Nasal cavity respiratory epithelium epithelial cell of viscerocranial mucosa (primary cell): ENCODE measurements at places on chromosomes 4 and X. TPM values are rescaled to one million over a fixed set of nuclear protein-coding genes. Genes with fewer than 3 reads are reported as not detected.

Gene FANCB
- 2.1 and 2.2 TPM in 2 replicates for total RNA-seq

Gene IBSP
- not detected in 2 replicates for total RNA-seq

Gene PCDH7
- 19.8 and 95.9 TPM in 2 replicates for total RNA-seq

Gene TBC1D8B
- total RNA-seq: 3.4 and 5.9 TPM in 2 replicates

Gene BGN
- 0.21 TPM in 1 of 2 replicates, not detected in the other for total RNA-seq

Gene CNKSR2
- 0.07 and 0.34 TPM in 2 replicates for total RNA-seq

Gene KLKB1
- not detected in 2 replicates for total RNA-seq

Gene AWAT2
- total RNA-seq: not detected in 2 replicates

Gene GSX2
- not detected in 2 replicates for total RNA-seq

Gene CT83
- total RNA-seq: not detected in 2 replicates
